Pulmonary artery endothelial cell (primary cell): ENCODE measurements at places on chromosomes 2 and 18.
A peak's percentile ranks its signal among the peaks of the same experiment; 100 is the strongest.

- DNase-seq, result no peak
These were observed 22.8 kb upstream of the PTMA start for GRCh38 chr2:231685349-231686191.

GRCh38 chr2:216366777-216367471, 5.4 kb downstream of the MARCHF4 start:
- DNase-seq, result no peak

DNA sequence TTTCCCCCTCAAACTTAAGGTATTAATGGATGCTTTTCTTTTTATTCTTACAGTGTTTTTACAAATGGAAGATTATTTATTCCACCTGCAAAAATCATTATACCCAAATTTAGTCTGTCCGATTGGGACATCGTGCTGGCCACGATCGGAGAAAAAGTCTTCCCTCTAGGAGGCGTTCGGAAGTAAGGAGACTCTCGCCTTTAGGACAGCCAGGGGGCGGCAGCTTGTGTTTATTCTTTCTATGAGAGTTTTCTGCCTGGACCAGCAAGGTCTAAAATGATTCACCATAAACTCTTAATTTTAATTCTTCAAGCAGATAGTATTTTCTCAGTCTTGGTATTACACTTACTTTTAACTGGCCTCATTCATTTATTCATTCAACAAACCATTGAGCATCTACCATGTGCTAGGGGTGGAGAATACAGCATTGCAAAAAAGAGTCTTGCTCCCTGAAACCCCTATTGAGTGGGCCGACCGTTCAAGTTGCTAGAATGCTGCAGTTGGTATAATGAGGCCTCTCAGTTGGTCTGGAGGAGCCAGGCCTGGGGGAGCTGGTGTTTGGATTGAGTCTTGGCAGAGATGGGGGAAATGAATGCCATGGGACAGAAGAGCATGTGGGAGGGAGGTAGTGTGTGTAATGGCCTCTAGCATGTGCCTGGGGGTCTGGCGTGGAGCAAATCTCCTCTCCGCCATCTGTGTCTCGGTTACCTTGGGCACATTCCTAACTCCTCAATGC, 38.7 kb downstream of the DCDC2C start:
- DNase-seq, result no peak

- DNase-seq, result no peak
These were observed 723.7 kb upstream of the RAB6C start for GRCh38 chr2:129255610-129256313.

DNA sequence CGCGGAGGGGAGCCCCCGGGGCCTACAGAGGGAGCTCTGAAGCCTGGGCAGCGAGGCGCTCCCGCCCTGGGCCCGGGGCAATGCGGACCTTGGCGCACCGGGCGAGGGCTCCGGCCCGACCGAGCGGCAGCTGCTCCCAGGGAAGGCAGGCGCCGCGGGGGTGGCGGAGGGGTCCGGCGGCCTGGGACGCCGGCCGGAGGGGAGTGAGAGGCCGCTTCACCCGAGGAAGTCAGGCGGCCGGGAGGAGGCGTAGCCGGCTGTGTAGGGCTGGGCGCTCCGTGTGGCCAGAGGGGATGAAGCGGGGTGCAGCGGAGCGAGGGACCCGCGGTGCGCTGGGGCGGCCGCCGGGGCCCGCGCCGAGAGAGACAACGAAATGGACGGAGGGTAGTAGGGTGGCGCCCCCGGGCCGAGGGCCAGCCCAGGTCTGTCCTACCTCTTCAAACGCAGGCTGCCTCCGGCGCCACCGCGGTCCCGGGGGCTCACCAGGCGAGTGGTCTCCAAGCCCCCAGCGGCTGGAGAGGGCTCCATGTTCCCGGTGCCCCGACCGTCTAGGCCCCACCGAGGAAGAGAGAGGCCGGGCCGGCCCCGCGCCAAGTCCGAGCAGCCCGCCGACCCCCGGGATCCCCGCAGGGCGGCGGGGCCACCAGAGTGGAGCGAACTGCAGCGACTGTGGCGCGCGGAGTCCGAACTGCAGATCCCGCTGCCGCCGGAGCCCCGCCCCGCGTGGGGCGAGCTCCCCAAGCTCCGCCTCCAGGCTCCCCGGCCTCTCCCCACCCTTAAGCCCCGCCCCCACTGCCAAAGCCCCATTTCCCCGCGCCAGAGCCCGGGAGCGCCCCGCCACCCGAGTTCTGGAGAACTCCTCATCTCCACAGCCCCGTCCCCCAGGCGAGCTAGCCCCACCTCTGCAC, at the start of gene SLC30A3:
TSS of gene SLC30A3 (minus strand) at position 669 of the 908 bp plus-strand sequence. CDS start at position 528, 141 bp downstream.
- DNase-seq, result no peak

DNA sequence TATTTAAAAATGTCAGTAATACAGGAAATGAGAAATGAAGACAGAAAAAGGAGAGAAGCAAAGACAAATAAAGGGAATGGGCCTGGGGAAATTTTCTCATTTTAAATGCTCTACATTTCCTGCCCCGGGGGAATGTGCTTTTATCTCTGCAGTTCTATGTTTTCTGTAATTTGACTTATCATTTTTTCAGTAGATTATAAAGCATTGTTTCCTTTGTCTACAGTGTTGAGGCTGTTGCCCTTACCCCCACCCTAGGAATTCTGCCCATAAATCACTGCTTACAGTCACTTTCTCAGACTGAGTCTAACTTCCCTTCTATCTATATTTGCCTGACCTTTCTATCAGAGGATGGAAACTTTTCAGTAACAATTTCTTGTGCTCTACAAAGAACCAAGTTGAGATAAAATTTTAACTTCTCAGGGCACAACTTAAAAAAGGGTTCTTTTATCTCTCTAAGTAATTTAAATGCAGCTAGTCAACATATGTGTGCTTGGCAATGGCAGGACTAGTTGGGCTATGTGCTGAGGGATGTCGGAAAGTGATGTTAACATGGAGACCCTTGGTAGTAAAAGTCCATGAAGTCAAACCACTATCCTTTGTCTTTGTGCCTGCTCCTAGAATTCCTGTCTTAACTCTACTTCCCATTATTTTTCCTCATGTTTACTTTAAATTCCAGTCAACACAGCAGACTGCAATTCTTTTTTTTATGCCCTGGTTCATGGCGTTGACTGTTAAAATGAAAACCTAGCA, 146.5 kb upstream of the MMADHC start:
- peak; percentile 86 for DNase-seq

DNA sequence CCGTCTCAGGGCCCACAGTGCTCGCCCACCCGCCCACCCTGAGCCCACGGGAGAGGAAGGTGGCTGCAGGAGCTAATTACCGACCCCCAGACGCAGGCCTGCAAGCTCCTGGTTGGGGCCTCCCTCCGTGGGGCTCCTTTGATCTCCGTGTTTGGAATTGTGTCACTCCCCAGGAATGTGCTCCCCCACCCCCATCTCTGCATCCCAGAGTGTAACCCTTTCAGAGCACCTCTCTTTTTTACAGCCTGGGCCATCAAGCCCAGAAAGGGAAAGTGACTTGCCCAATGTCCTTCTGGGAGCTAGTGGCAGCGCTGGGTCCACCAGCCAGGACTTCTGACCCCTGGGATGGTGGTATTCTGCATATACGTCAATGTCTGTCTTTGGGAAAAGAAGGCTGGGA, 335.1 kb downstream of the CYRIA start:
- no peak for DNase-seq

- DNase-seq, result no peak
These were observed 116.1 kb upstream of the SH3BP4 start for GRCh38 chr2:234835738-234836137.

- DNase-seq, result no peak
These were observed 69.1 kb downstream of the NCAPH start for GRCh38 chr2:96404446-96405373.

DNA sequence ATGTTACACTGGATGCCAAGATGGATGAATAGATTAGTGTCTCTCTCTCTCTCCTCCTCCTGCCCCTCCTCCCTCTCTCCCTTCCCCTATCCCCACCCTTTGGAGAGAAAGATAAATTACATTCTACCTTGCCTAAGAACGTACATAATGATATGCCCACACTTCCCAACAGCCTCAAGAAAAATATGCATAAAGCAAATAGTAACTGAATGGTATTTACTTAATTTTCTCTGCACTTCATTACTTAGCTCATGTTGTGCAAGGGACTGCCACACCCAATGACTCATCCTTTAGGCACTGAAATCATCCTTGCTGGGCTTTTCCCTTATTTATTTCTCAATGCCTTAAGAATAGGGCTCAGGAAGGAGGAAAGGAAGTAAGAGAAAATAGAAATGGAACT, 137.3 kb upstream of the PID1 start:
- peak; percentile 44 for DNase-seq

- DNase-seq, result no peak
These were observed 589 bp upstream of the SGPP2 start for GRCh38 chr2:222423632-222424275.

- no peak for DNase-seq
These were observed 318.1 kb upstream of the NT5C1B start for GRCh38 chr2:18907508-18907907.

DNA sequence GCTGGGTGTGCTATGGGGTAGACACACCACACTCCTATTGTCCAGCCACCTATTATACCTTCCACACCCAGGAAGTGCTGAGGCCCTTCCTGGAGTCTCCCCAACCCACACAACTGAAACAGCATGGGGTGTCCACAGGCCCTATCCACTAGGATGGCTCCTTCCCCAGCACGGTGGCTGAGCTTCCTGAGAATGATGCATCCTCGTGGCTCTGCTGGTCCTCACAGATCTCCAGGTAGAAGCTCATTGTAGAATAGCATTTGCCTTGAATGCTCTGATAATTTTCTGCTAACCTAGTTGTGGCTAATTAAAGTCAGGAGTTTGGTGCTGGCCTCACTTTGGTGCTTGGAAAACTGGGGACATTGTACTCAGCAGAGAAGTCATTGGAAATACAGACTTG, 182.6 kb downstream of the ANKRD30B start:
- DNase-seq, result no peak

DNA sequence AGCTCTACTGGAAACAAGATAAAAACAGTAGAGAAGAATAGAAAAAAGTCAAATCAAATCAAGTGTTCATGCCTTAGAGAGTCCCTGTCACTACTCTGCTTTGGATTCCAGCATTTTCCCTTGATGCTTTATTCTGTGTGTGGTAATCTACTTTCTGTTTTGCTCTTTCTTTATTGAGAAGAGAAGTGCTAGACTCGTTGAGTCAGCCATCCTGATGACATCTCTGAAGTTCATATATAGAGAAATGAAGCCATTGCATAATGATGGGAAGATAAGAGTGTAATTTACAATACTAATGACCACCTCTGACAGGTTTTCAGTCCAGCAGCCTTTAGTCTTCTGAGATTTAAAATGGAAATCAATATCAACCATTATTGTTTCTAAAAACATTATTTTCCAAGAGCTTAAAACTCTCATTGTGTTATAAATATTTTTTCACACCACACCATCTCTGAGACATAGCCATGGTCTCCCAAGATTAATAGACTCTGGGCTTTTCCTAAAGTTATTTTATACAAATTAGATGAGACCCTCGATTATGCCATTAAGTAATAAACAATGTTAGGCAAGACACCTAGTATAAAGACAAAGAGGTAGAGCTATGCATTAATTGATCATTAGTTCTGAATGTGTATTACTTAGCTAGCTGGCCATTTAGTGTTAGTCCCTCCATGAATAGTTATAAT, 679.0 kb upstream of the ACVR2A start:
- DNase-seq, result no peak

DNA sequence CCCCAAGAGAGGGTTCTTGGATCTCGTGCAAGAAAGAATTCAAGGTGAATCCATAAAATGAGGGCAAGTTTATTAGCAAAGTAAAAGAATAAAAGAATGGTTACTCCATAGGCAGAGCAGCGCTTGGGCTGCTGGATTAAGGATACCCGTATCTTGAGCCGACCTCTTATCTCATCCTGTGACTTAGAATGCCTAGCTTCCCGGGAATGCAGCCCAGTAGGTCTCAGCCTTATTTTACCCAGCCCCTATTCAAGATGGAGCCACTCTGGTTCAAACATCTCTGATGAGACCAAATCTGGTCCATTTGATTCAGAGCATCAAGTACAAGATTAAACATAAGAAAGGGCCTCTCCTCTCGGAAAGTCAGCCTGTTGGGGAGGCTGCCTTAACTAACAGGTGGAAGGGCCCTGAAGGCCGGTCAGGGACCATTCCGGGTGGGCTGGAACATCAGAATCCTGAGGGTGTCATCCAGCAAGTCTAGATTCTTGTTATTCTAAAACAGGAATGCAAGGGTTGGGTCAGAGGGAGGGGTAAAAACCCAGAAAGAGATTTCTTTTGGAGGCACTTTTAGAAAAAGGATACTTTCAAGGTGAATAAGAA, 5.8 kb downstream of the PSD4 start:
- no peak for DNase-seq

GRCh38 chr2:8542381-8543059, 139.3 kb upstream of the ID2 start:
- no peak for DNase-seq

DNA sequence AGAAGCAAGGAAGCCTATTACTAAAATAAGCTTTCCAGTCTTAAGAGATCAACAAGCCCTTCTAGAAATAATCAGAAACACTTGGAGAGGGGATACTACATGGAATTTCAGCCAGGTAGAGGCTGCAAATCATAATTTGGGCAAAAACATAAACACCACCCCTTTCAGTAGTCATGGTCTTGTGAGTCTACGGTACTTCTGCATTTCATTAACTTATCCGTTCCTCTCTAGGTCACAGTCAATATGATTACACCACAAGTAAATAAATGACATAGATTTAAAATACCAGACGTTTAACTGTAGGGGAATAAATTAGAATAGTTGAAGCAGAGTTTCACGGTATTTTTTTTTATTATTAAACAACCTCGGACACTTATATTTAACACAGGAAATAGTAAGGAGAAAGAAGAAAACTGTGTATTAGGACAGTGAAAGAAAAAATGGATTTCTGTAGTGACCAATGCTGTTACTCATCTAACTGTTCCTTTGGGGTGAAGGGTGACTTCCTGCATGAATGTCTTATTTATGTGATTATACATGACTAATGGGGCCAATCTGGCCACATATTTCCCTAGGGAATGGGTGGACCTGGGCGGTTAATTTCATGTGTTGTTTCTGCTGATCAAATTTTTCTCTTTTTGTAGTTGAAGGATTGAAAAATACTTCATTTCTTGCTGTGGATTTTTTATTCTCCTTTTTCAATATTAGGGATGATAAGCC, 456.6 kb upstream of the UBE2E3 start:
- DNase-seq, result peak; percentile 50

- no peak for DNase-seq
These were observed 26.2 kb upstream of the GALNT3 start for GRCh38 chr2:165820296-165820695.
